ENCODE measurements at places on chromosomes 2 and 18. TPM values are rescaled to one million over a fixed set of nuclear protein-coding genes. Genes with fewer than 3 reads are reported as not detected.

Gene CMPK2
- total RNA-seq: 4.6 TPM

Gene TTL
- 119 TPM for total RNA-seq

Gene PSD4
- 0.60 TPM for total RNA-seq

Gene ANO7
- 0.45 TPM for total RNA-seq

- no peaks in the 10 kb centered on the region for H3K4me1 ChIP-seq
- no peak overlapping the region for H3K27ac ChIP-seq
- DNase-seq: no peak
- no peaks in the 10 kb centered on the region for H3K27me3 ChIP-seq
- no peaks in the 10 kb centered on the region for H3K36me3 ChIP-seq
Measured at GRCh38 chr2:123051136-123051535, 974.0 kb upstream of the CNTNAP5 start.

- H3K4me3 ChIP-seq: no peak overlapping the region
- H3K4me1 ChIP-seq: no peaks in the 10 kb centered on the region
- no peak overlapping the region for H3K27ac ChIP-seq
- no peaks in the 10 kb centered on the region for H3K36me3 ChIP-seq
- no peak for DNase-seq
Measured at GRCh38 chr2:191190435-191190834, 39.6 kb upstream of the STAT4 start.

DNA sequence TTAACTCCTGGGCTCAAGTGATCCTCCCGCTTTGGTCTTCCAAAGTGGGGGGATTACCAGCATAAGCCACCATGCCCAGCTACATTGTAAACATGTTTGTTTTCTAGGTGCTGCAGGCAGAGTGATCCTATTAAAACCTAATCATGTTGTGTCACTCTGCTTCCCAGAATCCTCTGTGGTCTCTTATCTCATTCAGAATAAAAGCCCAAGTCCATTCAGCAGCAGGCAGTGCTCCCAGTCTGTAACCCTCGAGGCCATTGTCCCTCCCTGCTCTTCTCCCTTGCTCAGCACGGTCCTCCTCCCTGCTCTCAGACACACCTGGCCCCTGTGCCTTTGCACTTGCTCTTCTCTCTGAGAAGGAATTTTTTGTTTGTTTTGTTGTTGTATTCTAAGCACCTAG lies 11.1 kb upstream of the CABYR start:
- no peak overlapping the region for H3K4me3 ChIP-seq
- H3K4me1 ChIP-seq: no peaks in the 10 kb centered on the region
- no peak for DNase-seq
- no peaks in the 10 kb centered on the region for H3K27me3 ChIP-seq
- H3K27ac ChIP-seq: no peak overlapping the region

DNA sequence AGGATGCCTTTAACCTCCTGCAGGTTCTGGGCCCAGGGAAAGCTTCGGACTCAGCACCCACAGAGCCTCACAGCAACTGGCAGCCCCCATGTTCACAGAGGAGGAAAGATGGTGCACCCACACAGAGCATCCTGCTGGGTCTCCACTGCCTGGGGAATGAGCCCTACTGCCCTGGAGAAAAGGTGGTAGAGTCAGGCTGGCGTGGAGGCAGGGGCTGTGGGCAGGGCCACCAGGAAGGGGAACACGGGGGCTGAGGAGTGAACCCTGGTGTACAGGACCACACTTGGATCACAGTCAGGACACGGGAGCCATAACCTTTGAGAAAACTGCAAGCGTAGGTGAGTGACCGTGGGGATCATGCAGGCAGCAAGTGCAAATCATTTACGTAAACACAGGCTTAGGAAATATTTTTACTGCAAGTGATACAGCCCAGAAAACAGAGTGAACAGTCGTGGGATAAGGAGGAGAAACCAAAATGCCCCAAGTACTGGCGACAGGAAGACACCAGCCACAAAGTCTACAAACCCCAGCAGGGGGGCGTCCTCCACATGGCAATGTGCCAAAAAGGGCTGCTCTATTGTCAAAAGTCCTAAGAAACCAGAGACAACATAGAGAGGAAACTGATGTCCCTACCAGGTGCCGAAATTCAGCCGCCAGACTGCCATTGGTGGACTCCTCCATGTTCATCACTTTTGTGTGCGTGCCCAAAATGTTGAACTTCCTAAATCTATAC lies 27.6 kb downstream of the STAT1 start:
- H3K36me3 ChIP-seq: peaks cover 67% of the 10 kb centered on the region
- H3K4me3 ChIP-seq: no peak overlapping the region
- peak overlapping the region; percentile 55 for H3K27ac ChIP-seq
- H3K4me1 ChIP-seq: peaks cover 6% of the 10 kb centered on the region
- peak; percentile 88 for DNase-seq

- no peaks in the 10 kb centered on the region for H3K4me1 ChIP-seq
- no peak overlapping the region for H3K4me3 ChIP-seq
- H3K27ac ChIP-seq: no peak overlapping the region
- DNase-seq: no peak
- no peaks in the 10 kb centered on the region for H3K27me3 ChIP-seq
Measured at GRCh38 chr2:47819834-47820233, 36.9 kb downstream of the MSH6 start.

DNA sequence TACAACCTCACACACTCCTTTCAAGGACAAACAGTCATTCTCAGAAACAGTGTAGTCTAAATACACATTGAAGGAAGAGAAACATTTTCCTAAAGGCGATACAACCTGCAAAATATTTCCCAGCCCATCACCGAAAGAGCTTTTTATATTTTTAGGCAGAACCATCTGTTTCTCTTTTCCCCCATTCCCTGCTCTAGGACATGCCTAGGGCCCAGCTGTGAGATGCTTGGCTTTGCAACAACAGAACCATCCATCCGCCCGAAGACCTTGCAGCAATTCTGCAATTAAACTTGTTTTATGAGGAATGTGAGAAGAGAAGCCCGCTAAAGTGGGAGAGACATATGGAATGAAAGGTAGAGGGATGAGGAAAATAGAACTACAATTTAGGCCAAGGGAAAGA lies 105.6 kb upstream of the RFX8 start:
- H3K4me1 ChIP-seq: no peaks in the 10 kb centered on the region
- no peak for DNase-seq
- peaks cover 6% of the 10 kb centered on the region for H3K27me3 ChIP-seq
- no peaks in the 10 kb centered on the region for H3K36me3 ChIP-seq
- H3K4me3 ChIP-seq: no peak overlapping the region

DNA sequence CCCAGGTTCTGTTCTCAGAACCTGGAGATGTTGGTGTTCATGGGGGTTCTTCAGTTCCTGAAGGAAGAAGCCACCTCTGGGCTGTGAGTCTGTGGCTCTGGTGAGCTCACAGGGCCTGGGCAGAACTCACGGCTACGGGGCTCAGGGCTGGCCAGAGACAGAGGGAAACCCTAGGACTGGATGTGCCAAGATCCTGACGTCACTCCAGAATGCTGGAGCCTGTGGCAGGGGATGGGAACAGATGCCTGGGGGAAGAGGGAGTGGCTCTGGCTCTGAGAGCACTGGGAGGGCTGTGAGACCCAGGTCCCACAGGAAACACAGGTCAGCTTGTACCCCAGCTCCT lies at the start of gene OTOF:
TSS of gene OTOF (minus strand) at position 214 of the 343 bp plus-strand sequence.
- no peaks in the 10 kb centered on the region for H3K27me3 ChIP-seq
- H3K36me3 ChIP-seq: no peaks in the 10 kb centered on the region
- no peak within 1 kb of the TSS for H3K27ac ChIP-seq
- H3K4me1 ChIP-seq: no peaks in the 10 kb centered on the region

- H3K27ac ChIP-seq: no peak overlapping the region
- no peak overlapping the region for H3K4me3 ChIP-seq
- DNase-seq: no peak
- H3K36me3 ChIP-seq: no peaks in the 10 kb centered on the region
- H3K4me1 ChIP-seq: peaks cover 41% of the 10 kb centered on the region
- no peaks in the 10 kb centered on the region for H3K27me3 ChIP-seq
Measured at GRCh38 chr2:65381607-65382051, 50.8 kb downstream of the SPRED2 start.
